Spinal cord (tissue), 10 donors: ENCODE measurements at places on chromosomes 2 and 18.

- no peak for DNase-seq
Measured at GRCh38 chr2:119821266-119821665, 61.5 kb downstream of the PTPN4 start.

- no peak for DNase-seq
Measured at GRCh38 chr2:45928946-45929345, 277.5 kb downstream of the PRKCE start.

DNA sequence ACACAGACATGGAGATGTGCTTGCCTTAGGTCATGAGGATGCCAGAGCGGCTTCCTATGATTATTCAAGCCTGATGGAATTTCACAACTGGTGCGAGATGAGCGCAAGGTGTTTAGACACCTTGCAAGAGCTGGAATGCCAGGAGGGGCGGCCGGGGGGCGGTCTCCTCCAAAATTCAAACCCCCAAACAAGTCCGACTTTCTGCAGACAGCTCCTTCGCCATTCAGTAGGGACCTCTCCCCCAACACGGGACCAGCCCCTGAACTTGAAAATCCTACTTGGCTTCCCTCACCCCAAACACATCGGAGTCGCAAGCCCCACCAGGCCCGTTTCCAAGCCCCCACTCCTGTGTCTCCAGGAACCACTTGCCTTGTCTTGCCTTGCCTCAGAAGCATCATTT, 64.8 kb upstream of the ID2 start:
- DNase-seq, result no peak

GRCh38 chr18:10726198-10727068, 200.6 kb downstream of the NAPG start:
- no peak for DNase-seq

DNA sequence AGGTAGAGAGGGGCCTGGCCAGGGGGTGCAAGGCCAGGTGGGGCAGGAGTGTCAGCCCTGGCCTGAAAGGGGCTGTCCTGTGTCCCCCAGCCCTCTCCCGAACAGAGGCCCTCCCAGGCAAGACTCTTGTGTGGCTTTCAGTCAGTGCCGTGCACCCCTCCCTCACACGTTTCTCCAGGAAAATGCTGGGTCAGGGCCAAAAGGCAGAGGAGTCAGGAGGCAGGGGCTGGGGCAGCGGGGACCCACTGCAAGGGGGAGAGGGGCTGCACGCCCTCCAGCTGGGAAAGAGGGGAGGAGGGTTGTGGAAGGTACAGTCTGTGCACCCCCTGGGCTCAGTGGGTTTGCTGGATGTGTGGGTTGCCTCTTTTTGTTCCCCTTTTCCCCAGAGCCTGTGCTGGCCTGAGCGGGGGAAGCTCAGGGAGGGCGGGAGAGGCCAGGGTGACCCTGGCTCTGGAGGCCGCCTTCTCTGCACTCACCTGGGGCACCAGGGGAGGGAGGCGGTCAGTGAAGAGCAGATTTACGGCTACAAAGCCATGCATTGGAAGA, 4.1 kb downstream of the KCNF1 start:
- no peak for DNase-seq

DNA sequence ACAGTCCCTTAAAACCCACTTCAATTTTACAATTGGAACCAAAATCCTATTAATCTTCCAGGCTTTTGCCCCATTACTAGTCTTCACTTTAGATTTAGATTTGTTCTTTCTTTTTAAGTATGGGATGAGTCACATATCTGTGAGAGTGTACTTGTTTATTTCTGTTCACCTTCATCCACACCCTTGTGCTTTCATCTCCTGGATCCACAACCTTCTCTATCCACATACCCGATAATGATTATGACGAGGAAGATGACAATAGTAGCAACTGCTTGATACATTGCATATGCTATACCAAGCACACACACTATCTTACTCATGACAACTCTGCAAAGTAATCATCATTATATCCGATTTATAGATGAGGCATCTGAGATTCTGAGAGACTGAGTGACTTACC, 297.3 kb downstream of the PLCL1 start:
- DNase-seq, result no peak

DNA sequence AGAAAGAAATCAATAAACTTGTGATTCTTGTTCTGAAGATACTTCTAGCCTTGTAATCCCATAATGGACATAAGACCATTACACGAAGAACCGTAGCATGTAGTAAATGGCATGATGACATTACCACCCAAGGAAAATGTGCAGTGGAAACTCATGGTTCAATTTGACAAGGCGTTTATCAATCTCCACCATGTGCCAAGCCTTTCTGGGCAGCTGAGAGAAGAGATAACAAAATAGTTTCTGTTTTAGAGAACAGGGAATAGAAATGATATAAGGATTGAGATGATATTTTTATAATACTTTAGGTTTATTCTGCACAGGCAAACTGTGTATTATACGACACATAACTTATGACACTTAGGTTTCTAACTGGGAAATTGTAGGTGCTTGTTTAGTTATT, 19.2 kb downstream of the ABI2 start:
- no peak for DNase-seq

- no peak for DNase-seq
Measured at GRCh38 chr2:166411473-166412230, 35.9 kb upstream of the SCN9A start.

DNA sequence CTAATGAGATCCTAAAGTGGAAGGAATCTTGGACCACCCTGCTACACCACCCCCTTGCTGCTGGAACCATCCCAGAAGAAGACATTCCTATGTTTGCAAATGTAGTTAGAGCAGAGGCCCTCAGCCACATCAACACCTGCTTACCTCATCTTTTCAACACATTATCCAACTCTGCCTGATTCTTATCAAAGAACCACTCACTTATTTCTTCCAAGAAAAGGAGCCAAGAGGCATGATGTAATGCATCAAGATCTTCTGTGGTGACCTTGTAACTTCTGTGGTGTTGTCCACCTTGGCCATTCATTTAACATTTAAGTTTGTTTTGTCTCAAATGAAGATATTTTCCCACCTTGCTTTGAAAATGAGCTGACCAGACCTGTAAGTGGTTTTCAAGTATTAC, 338.1 kb downstream of the CTNNA2 start:
- no peak for DNase-seq

DNA sequence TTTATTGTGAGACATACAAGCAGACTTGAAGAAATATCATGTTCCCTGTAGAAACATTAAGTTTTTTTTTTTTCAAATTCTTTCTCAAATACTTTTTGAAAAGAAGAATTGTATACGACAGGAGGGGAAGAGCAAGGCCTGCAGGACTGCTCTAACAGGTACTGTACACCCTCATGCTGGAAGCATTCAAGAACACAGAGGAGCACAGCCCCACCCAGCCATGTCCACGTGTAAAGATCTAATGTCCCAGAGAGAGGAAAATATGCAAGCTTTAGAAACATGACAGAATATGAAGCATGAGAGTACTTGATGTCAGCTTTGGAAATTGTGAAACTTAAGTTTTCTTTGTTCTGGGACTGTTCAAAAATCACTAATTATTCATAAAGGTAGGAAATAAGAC, 191.6 kb downstream of the TTC32 start:
- no peak for DNase-seq

DNA sequence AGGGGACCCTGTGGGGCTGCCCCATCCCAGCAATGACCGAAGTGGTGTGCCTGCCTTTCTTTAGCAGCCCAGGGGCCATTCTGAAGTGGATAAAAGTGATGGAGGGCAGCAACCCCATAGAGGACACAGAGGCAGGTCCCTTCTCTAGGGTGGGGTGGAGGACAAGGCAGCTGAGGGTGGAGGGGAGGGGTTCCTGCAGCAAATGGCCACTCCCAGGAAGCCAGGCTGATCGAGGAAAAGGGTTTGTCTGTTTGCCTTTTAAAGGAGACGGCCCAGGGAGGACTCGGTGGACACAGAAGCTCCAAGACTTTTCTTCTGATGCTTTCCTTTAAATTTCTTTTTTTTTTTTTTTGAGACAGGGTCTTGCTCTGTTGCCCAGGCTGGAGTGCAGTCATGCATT, 272.8 kb downstream of the TWIST2 start:
- no peak for DNase-seq

- DNase-seq, result no peak
Measured at GRCh38 chr2:129803032-129803431, 176.4 kb upstream of the RAB6C start.

- DNase-seq, result no peak
Measured at GRCh38 chr18:40930211-40930882, 1024.7 kb upstream of the PIK3C3 start.

GRCh38 chr18:36889321-36889720, 60.4 kb downstream of the KIAA1328 start:
- no peak for DNase-seq

- no peak for DNase-seq
Measured at GRCh38 chr2:160214461-160215445, 14.7 kb upstream of the ITGB6 start.

DNA sequence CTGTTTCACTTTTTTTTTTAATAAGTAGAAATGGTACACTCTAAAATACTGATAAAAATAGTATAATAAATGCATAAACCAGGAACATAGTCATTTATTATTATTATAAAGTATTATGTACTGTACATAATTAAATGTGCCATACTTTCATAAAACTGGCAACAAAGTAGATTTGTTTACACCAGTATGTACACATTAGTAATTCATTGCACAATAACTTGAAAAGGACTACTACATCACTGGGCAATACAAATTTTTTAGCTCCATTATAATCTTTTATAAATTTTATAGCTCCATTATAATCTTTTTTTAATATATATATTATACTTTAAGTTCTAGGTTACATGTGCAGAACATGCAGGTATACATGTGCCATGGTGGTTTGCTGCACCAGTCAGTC, 636.5 kb downstream of the CNTNAP5 start:
- no peak for DNase-seq

DNA sequence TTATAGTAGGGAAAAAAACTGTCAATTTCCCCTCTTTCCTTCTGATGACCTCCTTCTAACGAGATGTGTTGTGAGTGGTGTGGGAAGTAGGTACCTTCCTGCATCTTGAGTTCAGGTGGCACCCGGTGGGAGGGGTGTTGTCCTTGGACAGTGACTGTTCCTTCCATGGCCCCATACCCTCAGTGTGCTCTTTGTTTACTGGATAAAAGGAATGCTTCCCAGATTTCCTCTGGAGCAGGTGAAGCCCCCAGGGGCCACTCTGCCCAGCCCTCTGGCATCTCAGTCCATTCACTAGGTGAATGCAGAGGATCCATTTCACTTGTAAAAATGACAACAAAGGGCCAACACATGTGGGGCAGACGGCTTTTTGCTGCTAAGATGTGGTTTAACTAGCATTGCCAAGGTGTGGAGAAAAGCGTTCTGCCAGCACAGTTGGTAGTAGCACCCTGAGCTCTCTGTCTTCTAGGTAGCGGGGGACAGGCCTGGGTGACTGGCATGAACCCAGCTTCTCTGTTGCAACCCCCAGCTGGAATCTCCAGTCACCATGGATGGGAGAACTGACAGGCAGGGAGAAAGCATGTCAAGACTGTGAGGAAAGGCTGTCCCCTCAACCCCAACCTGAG, 6.9 kb downstream of the GDF7 start:
- DNase-seq, result no peak

- DNase-seq, result no peak
Measured at GRCh38 chr2:8343031-8343430, 338.8 kb upstream of the ID2 start.

DNA sequence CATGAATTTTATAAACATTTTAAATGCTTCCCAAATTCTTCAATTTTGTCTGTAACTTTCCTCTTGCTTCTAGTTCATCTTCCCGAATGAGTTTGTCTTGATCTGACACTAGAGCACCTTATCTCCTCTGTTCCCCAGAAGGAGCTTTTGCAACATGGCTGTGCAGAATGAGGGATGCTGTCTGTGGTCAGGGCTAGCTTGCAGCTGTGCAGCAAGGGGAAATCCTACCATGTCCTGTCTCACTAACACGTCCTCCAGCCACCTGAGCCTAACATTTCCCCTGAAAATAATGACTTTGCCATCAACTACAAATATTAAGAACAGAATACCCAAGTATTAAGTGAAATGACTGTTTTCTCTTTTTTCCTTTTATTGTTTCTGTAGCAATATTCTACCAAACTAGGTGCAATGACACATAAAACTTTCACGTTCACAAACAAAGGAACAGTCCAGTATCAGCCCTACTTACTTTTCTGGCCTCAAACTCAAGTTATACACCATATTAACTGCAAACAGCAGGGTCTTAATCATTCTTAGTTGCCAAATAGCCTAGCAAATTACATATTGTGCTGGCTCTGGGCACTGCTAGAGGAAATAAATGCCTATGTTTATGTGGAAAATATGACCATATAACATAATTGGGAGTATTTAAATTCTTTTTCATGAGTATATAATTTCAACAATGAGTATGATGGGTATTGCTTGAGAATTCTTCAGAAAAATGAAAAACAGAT, 423.3 kb downstream of the CMPK2 start:
- DNase-seq, result no peak

- no peak for DNase-seq
Measured at GRCh38 chr2:3641181-3641580, 16.8 kb upstream of the ALLC start.

DNA sequence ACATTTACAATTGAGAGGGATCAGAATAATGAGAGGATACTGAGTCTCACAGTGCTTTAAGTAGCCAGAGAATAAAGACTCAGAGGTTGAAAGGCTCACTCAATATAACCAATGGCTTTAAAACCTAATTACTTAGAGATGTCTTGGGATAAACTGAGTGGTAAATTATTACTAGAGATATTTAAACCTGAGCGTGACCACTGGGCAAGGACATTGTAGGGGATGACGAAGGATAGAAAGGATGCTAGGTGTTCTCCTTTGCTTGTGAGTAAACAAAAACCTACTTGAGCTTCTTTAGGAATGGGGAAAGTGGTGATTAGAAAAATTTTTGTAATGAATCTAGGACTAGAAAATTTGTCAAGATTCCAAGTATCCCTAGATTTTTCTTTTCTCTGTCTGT, 12.0 kb upstream of the SLC38A11 start:
- DNase-seq, result no peak

- no peak for DNase-seq
Measured at GRCh38 chr18:24414349-24415003, 12.0 kb upstream of the IMPACT start.

- DNase-seq, result no peak
Measured at GRCh38 chr2:118738524-118739308, 108.7 kb downstream of the EN1 start.
